Hindlimb muscle (tissue), 1 donor: ENCODE measurements at places on chromosomes 1 and 21.

DNA sequence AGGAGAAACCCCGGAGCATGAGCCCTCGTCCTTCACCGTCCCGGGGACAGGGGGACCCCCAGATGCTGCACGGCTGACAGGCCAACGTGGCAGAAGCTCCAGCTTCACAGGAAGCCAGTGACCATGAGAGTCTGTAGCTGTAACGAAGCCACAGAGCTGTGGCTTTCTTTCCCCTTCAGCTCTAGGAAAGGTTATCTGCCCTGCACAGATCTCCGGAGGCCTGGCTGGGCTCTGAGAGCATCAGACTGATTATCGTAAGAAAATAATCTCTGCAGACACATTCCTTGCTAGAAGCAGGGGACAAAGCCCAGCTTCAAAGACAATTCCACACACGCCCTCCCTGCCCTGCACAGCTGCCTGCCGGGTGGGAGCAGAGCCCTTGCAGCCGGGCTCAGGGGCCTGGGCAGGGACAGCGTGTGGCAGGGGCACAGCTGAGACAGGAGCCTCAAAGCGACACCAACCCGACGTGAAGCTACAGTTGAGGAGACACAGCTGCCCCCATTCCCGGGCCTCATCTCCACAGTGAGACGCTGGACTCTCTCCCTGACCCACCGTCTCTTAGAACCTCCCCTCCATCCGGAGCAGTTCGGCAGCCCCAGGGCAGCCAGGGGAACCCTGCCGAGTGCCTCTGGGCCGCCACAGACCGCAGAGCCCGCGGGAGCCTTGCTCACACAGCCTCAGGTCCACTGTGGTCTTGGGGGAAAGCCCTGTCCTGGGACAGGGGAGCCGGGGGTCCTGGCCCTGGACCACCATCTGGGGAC is 30.6 kb downstream of the POFUT2 start:
- DNase-seq: no peak

GRCh38 chr1:104315823-104316222 is 566.1 kb downstream of the AMY1C start:
- no peak for DNase-seq

DNA sequence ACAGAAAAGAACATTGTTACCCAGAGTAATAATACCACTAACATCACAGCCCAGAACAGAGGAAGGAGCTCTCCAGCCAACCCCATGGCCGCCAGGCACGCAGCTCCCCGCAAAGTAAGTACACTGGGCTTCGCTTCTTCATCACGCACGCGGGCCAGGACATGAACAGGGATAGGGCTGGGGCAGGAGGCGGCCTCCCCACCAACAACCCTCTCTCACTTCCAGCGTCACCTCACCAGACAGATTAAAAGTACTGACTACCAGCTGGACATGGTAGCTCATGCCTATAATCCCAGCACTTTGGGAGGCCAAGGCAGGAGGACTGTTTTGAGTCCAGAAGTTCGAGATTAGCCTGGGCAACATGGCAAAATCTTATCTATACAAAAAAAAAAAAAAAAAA is 78.3 kb downstream of the NPHP4 start:
- DNase-seq: no peak

GRCh38 chr1:105664495-105664894 is 1392.0 kb upstream of the PRMT6 start:
- DNase-seq: no peak

DNA sequence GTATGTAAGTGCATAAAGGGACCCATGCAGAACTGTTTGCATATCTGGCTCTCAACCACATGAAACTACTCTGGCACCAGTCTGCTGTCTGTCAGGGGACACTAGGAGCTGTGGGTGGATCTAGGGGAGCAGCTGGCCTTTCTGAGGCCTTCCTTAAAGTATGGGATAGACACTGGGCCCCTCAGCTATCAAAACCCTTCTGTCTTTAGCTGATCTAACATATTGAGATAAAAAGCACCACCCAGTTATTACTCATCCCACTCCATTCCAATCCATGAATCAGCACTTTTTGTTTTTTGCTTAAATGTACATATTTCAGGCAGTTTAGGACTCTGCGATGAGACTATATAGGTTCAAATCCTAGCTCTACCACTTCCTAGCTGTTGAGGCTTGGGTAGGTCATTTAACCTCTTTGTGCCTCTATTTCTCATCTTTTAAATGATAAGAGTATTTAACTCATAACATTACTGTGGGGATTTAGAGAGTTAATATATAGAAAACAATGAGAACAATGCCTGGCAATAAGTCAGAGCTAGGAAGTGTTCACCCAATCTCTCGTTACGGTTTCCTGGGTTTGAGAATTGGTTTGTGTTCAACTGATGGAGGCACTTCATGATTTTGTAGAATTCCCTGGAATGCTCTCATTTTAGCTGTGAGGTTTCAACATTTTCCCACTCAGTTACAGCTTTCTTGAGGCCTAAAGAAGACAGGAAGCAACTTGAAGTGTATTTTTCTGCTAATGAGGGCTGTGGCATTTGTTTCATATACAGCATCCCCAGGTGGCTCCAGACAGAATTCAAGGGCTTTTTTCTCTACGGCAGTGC is 68.9 kb downstream of the LRIG2 start:
- DNase-seq: no peak

DNA sequence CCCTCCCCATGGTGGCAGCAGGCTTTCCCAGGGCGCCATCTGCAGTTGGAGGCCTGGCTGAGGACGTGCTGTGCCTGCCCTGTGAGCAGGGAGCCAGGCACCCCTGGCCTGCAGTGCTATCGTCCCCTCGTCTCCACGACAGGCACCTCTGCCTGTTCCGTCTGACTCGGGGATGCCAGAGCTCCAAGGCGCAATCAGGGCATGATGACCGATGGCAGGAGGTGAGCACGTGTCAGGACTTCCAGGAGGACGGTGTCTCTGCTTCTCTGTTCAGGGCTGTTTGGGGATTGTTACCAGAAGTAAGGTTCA is 125.2 kb downstream of the PCBP3 start:
- no peak for DNase-seq
